Activated naive CD4-positive, alpha-beta T cell treated with anti-CD3 and anti-CD28 coated beads, Interleukin-2, amount 50 U/mL, for 72 hours (primary cell): ENCODE measurements at places on chromosomes 3 and 15.
A peak's percentile ranks its signal among the peaks of the same experiment; 100 is the strongest.

- no peak for DNase-seq
Observed at GRCh38 chr3:171504376-171504775, 44.2 kb upstream of the TNIK start.

DNA sequence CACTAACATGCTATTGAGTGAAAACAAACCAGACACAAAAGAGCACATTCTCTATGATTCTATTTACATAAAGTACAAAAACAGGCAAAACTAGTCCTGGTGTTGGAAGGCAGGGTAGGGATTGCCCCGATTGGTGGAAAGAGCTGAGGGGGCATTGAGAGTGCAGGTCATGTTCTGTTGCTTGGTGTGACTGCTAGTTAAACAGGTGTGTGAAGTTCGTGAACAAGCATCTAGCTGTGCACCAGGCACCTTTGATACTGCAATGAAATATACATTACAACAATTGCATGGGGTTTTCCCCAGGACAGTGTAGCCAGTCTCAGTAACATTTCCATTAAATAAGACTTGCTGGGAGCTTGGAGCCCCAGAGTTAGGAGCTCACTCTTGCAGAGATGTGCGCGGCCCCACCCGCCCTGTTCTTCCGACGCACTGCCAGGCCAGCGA lies 26.3 kb upstream of the THRB start:
- DNase-seq = no peak

DNA sequence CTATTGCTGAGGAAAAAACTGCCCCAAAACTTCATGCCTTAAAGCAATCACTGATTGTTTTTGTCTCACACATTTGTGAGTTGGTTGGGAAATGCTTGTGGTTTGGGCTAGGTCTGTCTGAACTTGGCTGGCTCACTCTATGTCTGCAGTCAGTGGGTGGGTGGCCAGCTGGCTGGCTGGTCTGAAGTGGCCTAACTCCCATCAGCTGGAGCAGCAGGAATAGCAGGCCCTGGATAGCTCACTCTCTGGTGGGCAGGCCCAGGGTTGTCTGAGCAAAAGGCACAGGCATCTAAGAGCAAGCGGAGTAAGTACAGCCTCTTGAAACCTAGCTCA lies 37.7 kb upstream of the PRR20G start:
- DNase-seq = no peak

DNA sequence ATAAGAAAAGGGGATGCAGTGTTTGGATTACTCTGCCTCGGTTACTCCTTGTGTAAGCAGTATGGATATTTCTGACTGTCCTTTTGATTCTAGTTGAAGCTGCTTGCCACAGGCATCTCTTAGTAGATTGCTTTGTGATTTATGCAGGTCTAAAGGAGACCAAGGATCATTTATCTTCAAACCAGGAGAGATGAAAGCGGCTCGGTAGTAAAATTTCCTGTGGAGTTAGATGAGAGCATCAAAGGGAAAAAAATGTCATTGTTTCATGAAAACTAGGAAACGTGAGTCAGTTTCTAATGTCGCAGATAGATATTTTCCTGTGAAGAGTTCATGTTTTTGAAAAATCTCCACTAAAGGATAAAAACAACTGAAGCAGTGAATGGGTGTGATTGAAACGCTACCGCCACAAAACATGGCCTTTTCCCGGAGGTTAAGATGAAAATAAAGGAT lies 254.0 kb upstream of the TBL1XR1 start:
- DNase-seq = no peak

DNA sequence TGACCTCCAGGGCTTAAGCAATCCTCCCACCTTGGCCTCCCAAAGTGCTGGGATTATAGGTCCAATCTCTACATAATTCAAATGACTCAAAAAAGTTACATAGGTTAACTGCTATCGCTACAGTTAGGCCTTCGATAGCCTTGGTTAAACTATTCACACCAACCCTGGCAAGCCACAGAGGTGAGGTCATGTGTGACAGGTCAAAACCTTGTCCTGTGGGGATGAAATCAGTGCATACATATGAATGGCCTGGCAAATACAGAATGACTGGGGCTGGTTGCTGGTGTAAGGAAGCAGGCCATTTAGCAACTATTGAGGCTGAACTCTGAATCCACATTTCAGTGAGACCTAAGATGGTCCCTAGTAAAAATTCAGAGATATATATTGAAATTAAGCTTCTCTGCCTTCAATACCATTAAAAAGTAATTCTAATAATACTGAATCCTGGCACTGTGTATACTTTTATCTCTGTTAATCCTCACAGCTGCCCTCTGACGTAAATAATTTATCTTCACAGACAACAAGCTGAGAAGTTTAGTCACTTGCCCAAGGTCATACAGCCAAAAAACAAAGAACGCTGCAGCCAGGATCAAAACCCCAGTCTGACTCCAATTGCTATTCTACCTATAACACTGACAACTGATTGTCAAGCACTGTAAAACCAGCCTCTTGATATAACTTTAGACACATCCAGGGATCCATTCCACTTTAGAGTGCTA lies 35.3 kb downstream of the MKRN2 start:
- no peak for DNase-seq

- DNase-seq = no peak
Observed at GRCh38 chr3:188686324-188686723, 485.4 kb upstream of the TPRG1 start.

- no peak for DNase-seq
Observed at GRCh38 chr3:163132111-163132510, 1635.5 kb downstream of the OTOL1 start.

- DNase-seq = no peak
Observed at GRCh38 chr3:24829011-24829581, 334.4 kb upstream of the THRB start.

DNA sequence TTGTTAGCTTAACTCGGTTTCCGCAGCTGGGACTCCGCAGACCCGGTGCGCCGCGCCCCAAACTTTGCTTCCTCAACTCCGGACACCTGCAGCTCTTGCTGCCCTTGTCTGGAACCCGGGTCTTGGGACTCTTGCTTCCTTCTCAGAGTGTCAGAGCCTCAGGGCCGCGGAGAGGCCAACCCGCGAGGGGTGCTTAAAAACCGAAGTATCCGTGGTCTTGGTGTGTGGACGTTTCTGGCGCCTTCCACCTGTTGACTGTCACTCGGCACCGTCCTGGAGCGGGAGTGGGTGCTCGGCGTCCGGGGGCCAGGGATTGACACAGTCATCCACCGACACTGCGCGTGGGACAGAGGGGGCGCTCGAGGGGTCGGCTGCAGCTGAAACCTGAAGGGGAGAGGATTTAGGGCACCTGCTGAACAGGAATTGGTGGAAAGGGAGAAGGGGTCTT lies 386 bp downstream of the SQOR start:
- DNase-seq = no peak

GRCh38 chr3:4980229-4981203 lies 1.3 kb downstream of the BHLHE40 start:
- DNase-seq = peak; percentile 98

DNA sequence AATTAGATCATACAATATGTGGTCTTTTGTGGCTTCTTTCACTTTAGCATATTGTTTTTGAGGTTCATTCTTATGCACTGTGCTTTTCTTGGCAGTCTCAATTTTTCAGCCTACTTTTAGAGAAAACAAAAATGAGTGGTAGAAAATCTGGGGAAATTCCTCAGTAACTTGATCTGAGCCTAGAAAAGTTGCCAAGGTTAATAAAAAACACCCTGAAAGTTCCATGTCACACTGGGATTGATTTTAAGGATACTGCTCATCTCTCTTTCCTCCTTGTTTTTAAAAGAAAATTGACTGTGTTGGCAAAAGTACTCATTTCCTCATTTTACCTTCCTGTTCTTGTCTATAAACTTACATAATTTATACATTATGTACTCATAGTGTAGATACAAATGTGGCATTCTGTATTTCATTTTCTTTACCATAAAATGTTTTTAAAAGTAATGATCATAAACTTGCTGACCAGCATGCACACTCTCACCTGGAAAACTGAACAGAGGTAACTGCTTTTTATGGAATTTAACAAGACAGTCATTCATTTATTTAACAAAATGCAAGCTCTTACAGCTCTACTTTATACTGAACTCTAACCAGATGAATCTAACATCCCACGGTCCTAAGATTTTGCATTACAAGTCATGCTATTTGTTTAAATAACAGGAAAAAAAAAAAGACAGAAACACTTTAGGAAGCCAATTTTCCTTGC lies 28.6 kb upstream of the SH3BP5 start:
- no peak for DNase-seq

DNA sequence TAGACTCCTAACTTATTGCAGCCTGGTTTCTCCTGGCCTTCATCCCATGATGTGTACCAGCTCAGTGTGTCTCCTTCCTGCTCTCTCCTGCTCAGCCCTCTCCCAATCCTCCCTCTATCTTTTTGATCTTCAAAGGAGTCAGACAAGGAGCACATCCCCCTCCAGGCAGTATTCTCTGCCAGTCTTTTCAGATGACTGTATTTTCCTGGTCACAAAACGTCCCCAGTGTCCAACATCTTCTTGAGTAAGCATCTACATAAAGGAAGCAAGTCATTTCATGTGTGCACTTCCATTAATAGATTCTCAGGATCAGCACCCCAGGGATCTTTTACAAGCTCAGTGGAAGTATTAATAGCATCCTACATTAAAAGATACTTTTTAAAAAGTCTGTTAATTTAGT lies 148.9 kb upstream of the THBS1 start:
- DNase-seq = no peak

DNA sequence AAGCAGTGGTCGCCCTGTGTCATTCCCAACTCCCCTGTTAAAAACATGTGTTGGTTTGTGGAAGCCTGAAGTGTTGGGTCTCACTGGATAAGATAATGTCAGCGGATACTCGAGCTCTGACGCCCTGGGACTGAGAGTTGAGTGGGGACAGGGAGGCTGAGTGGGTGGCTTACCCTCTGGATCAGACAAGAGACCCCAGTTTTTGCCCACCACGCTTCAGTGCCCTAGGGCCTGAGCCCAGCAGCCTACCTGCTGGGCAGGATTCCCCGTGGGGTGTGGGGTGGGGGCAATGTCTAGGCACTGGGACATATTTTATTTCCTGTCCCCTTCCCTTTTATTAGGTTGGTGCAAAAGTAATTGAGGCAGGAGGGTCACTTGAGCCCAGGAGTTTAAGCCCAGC lies 75.0 kb downstream of the SMAD6 start:
- DNase-seq = no peak

DNA sequence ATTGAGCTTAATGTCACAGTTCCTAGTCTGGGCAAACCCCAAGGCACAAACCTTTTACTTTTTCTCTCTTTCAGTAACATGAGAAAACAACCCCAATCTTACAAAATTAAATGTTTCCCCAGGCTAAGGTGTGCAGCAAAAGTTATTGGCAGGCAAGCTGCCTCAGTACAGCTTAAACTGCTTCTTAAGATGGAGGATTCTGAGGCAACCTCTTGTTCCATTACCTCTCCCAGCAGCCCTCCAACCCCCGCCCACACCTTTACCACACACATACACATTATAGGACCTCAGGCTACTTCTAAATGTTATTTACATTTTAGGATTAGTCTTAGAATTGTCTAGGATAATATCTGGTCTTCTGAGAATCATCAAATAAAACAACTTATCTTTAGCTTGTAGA lies 22.3 kb upstream of the CBLB start:
- no peak for DNase-seq

GRCh38 chr15:91938136-91938535 lies 84.6 kb downstream of the SLCO3A1 start:
- DNase-seq = no peak

GRCh38 chr3:130609166-130609979 lies 92.4 kb downstream of the COL6A6 start:
- no peak for DNase-seq

- DNase-seq = no peak
Observed at GRCh38 chr3:16477056-16477455, 36.4 kb downstream of the RFTN1 start.

- no peak for DNase-seq
Observed at GRCh38 chr15:69659454-69660050, 206.9 kb downstream of the RPLP1 start.

GRCh38 chr3:27827041-27827440 lies 104.9 kb upstream of the EOMES start:
- DNase-seq = no peak

DNA sequence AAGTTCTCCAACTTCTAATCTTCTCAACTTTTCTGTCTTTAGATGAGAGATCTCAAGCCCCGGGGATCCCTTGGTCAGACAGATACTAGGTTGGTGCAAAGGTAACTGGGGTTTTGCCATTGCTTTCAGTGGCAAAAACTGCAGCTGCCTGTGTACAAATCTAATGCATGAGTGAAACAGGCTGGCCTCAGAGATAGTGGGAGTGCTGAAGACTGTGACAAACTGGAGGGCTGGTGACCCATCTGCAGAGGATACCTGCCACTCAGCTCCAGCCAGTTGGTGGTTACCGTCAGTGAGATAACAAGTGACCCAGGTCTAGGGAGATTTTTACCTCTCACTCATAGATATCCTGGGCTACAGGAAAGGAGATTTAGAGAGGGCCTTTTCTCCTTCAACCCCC lies 85.7 kb downstream of the RYR3 start:
- DNase-seq = no peak

DNA sequence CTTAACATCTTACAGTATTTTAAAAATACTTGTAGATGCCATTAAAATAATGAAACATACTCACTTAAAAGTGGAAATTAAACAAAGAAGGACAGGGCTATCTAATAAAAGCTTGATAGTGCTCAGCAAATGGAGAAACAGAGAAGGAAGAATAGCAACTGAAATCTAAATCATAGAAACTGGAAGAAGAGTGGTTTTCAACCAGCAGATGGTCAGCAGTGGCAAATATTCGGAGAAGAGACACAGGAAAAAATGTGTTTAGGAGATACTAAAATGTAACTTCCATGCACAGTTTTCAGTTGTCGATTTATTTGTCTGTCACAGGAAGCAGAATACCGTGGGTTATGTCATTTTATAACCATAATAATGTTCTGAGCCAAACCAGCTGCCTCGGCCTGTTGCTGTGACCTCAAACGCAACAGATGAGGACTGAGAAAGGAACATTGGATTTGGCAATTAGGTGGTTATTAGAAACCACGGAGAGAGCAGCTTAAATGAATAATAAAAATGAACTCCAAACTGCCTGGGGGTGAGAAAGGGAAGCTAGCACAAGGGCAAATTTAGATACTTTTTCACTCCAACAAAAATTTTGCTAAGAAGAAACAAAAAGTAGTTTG lies 246.6 kb upstream of the KCNMB2 start:
- no peak for DNase-seq

GRCh38 chr3:197854596-197855343 lies 63.7 kb downstream of the LRCH3 start:
- DNase-seq = no peak

DNA sequence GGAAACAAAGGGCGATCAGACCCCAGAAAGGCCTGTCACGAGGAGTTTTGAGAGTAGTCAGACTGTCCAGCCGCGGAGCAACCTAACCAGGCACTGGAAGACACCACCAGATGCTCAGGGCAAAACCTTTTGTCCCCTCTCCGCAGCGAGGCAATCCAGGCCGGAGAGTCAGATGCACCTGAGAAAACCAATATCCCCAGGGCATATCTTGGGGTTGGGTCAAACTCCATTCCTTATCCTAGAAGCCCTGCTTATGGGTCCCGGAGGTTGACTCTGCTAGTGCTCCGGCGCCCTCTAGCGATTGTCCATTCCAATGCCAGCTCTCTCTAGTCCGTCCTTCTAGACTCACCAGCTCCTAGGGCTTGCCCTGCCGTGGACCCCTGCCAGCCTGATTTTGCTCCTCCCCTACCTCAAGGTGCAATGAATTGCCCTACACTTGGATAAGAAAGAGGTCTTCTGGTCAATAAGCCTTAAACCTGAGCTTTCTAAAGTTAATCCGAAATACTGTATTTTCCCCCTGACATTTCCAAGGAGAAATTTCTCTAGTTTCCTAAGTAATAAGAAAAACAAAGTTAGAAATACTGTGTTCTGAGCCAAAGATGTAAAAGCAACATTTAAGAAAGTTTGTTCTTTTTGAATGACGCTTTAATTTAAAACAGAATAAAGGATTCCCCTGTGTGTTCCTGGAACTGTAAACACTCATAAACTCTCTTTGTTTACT lies 5.5 kb downstream of the CPNE4 start:
- no peak for DNase-seq
